ENCODE measurements at places on chromosomes 6 and 20.
A peak's percentile ranks its signal among the peaks of the same experiment; 100 is the strongest.

- DNase-seq: no peak
These were observed 1.9 kb upstream of the ETV7 start for GRCh38 chr6:36389353-36389752.

DNA sequence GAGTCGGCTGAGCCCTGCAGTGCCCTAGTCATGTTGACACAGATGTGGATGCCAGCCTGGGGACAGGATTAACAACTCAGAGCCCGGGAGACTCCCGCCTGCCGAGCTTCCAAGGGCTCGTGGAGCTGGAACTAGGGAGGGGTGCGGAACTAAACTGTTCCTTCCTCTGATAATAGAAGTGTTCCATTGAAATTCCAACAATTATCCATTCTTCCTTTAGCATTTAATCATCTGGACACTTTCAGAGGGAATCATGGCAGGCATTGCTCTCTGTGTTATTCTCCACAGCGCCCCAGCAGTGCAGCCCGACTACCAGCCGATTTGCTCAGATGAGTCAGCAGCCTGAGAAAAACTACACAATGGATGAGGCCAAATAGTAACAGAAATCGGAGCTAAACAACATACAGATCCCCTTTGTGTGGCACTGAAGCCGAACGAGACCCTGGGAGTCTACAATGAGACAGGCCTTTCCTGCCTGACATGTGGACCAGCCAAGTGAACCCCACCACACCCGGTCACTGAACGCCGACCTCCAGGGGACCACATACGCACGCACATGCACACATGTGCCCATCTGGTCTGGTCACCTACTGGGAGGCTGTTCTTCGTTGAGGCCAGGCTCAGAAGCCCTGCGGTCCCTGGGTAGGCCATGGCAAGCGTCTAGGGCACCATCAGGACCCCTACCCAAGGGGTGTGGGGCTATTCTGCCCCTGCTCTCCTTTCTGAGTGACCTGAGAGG is 238.4 kb upstream of the AFDN start:
- no peak for DNase-seq

- DNase-seq: no peak
These were observed 53.5 kb downstream of the RCAN2 start for GRCh38 chr6:46437671-46438221.

DNA sequence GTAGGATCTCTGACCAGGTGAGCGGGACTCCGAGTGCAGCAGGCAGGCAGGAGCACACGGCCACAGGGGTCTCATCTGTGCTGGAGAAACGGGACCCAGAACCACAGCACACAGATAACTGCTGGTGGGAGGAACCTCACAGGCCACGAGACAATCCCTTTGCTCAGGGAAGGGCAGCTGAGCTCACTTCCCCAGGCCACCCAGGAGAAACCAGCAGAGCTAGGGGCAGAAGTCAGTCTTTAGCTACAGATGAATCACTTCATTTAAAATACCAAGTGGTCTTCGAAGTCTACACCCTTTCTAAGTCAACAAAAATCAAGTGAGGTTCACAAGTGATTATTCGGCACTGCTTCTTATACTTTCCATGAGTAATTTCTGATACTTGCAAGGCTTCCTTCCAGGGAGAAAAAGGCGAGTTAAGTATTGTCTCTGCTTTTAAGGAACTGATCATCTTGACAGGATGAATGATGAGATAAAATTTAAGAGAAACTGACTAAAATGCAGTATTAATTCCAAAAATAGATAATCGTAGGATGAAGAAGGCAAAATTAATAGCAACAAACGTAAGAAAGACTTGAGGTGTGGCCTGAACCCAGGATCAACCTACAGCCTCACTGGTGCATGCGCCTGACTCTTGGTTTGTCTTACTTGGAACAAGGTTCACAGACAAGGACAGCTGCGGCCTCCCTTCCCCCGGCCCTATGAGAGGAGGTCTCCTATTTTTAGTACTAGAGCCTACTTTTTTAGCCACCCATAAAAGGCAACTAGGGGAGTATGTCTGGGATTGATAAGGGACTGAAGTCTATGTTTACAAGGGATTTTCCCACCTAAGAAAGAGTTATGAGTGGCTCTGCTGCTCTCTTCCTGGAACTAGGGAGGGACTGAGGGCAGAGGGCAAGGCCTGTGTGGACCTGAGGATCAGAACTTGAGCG is 233.6 kb downstream of the TTLL2 start:
- DNase-seq: no peak

DNA sequence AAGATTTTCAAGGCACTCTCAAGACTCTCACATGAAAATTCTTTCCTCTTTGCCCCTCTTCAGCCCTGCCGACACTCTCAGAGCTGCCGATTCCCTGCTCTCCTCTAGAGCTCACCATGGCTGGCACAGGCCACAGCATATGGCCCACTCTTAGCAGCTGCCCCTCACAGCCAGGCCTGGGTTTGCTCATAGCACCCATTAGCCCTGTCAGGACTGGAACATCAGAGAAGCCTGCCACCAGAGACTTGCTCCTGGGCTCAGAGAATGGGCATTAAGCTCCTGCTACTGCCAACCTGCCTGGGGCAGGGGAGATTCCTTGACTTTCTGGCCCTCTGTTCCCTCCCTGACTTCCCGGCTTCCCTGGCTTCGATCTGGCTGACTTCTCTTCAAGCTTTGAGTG is 96.7 kb downstream of the LRFN2 start:
- DNase-seq: no peak

- no peak for DNase-seq
These were observed 52.8 kb downstream of the SNRNP48 start for GRCh38 chr6:7642791-7643190.

- DNase-seq: no peak
These were observed 143.2 kb downstream of the PTCHD4 start for GRCh38 chr6:47967843-47968242.

GRCh38 chr20:16541878-16542277 is 31.4 kb downstream of the KIF16B start:
- DNase-seq: no peak

- no peak for DNase-seq
These were observed 19.5 kb upstream of the SIRT5 start for GRCh38 chr6:13554929-13555333.

DNA sequence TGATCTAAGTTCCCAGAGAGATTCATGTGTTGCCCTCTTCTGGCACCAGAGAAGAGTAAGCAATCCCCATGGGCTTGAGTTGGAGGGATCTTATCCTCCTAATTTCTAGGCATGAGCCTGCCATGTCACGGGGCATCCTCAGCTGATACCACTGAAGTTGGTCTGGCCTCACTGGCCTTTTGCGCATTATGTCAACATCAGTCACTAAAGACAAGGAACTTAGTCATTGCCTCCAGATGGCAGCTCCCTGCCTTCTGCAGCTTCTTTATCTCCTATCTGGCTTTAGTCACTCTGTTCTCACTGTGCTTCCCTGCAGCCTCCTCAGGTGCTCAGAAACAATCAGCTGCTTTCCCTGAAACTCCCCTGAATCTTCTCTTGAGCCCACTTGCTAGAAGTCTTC is 312.2 kb downstream of the ADGRG6 start:
- DNase-seq: no peak

GRCh38 chr6:129252377-129253071 is 369.6 kb downstream of the LAMA2 start:
- no peak for DNase-seq

- DNase-seq: no peak
These were observed 56.4 kb downstream of the SLC35A1 start for GRCh38 chr6:87529221-87529620.

GRCh38 chr6:150304429-150304828 is 64.4 kb upstream of the IYD start:
- no peak for DNase-seq

- DNase-seq: no peak
These were observed 518 bp downstream of the PEX6 start for GRCh38 chr6:42978487-42978838.

DNA sequence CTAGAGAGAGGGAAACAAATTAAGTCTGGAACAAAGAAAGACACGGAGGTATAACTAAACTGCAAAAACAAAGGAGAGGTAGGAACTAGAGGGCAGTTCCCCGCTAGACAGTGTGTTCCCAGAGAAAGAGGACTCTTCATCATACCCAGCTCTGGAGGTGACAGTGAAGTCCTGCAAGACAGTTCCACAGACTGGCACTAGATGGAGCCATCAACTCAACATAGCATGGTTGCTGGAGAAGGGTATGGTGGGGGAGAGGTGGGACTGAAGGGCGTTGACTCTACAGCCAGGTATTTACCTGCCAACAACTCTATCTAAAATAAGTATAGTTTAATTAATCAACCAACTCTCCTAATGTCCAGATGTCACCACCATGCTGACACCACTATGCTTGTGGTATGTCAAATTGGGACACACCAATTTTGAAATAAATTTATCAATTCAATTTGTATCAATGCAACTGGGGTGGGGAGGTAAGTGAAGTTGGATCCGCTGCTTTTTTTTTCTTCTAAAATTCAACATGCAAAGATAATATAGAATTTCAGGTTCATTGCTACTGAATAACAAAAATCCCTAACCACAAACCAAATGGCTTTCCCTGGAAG is 9.7 kb downstream of the BACH2 start:
- no peak for DNase-seq

DNA sequence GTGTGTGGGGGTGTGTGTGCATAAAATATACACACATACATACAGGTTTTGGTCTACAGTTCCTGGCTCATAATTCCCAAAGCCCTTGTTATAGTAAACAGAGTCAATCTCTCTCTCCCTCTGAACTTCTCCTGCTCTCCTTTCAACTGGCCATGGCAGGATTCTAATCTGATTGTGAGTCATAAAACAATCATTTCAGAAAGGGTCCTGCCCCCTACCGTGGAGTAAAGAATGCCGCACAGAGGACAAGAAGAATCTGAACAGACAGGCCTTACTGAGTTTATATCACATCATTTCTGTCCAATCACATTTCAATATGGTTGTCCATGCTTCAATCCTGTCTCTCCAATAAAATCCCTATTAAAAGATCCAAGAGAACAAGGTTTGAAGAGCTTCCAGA is 416.9 kb downstream of the FRK start:
- DNase-seq: no peak

DNA sequence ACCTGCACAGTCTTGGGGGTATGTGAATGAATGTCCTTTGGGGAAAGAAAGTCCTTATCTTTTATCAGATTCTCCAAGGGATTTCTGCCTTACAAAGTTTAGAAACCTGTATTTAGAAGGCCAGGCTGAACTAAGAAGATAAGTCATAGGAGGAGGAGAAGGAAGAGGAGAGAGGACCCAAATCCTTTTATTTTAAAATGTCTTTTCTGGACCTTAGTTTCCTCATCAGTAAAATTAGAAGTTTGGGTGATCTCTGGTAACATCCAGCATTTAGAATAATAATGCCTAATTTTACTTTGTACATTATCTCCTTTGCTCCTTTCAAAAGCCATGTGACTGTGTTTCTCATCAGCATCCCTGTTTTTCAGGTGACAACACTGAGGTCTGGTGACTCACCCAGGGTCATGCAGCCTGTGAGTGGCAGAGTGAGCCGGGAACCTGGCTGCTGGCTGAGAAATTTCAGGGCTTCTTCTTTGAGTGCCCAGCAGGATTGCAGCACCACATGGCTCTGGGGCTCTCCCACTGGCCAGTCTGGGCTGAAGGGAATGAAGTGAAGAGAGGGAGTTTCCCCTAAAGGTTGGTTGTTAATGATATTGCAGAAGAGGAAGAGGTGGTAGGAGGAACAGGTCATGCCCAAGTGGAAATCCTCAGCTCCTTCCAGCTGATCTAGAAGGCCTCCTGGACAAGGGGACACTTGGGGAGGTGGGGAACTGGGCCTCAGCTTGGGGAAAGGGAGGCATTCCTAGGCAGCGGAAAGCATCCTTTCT is 34.0 kb downstream of the VEGFA start:
- DNase-seq: no peak

DNA sequence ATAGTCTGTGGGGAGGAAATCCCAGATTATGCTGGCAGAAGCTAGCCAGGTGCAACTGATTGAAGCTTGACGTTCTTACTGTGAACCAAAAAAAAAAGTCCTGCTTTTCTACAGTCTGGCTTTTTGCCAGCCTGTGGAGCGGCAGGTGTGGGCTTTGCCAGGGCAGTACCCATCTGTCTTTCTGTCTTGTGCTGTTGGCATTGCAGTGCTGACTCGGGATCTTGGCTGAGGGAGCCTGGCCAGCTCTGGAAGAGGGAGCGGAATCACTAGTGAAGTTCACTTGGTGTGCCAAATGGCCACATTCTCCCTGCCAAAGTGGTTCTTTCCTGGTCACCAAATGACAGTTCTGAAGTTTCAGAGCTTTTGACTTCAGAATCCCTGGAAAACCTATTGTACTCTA is 5.0 kb downstream of the KIF3B start:
- peak; percentile 76 for DNase-seq

DNA sequence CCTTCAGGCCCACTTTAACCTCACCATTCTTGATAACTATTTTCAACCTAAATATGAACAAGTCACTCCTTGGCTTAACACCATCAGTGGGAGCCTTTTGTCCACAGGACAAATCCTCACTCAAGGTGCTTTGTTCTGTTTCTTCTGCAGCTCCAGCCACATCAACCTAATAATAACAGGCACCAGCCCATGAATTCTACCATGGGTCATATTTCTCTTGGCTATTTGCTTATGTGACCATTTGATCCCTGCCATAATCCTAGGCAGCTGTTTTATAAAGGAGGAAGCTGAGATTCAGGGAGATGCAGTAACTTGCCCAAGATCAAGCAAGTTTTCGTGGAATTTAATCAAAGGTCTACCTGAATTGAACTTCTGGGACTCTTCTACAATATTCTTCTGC is 561.3 kb downstream of the DHX35 start:
- DNase-seq: no peak

DNA sequence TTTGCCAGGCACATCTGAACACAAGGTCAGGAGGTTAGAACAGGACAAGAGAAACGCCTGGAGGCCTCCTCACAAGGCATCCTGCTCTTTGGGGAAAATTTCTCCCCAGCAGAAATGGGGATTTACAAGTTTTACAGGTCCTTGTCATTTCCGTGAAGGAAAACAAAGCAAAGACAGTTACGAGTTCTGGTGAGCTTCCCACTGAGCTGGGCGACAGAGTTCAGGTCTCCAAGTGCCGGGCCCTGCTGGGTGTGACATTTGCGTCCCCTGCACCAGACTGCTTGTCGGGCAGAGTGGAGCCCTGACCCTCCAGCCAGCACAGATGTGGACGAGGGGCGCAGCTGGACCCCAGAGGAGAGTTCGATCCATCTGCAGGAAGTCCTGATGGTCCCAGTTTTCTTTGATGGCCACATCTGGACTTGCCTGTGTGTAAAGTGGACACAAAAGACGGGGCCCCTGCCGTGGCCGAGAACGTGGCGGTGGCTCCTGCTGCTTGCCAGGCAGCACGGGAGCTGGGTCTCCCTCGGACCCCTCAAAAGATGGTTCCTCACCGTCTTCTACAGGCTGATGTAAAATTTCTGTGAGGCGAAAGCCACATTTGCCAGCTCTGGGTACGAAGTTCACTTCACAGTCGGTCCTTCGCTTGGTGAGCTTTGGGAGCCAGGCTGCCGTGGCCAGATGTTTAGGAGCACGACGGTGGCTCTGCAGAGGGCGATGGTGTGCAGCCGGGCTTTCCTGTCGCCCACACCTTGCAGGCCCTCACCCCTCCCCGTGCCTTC is 5.2 kb upstream of the ADRM1 start:
- DNase-seq: no peak

DNA sequence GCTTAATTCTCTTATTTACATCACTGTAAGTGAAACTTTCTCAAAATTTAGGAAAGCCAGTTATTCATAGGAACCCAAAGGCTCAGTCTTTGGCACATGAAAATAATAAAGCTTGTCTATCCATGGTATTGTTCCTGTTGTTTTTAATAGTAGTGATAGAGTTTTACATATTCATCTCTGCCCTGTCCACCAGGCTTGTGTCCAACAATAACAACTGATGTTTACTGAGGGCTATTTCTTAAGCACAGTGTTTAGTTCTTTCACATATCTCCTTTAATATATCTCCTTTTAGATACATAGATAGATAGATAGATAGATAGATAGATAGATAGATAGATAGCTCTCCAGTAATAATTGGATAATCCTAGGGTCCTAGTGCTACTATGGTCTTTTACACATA is 34.2 kb downstream of the FOXQ1 start:
- DNase-seq: no peak
